ENCODE measurements at places on chromosomes 11 and 22.

DNA sequence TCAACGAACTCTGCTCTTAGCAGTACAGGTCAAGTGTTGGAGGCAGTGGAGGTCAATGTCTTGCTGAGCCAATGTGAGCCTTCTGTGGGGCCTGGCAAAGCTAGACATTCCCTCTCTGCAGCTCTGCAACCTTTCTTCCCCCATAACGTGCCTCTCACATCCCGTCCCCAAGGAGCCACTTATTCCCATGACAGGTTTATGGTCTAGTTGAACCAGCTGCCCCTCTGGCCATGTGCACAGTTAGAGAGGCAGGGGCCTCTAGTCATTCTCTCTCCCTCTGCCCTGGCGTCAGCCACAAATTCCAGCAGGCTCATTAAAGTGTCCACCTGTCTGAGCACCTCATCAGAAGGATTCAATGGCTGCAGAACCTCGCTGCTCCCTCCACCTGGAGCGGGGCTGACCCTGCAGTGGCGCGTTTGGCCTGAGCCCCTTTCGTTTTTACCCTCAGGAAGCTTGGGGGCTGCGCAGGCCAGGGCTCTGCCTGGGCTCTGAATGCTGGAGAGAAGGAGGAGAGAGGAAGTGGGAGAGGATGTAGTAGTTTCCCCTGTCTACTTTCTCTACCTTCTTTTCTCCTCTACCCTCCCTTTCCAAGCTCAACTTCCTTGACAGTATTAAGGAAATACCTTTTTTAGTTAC, 302.1 kb upstream of the B3GAT1 start:
- DNase-seq = no peak

DNA sequence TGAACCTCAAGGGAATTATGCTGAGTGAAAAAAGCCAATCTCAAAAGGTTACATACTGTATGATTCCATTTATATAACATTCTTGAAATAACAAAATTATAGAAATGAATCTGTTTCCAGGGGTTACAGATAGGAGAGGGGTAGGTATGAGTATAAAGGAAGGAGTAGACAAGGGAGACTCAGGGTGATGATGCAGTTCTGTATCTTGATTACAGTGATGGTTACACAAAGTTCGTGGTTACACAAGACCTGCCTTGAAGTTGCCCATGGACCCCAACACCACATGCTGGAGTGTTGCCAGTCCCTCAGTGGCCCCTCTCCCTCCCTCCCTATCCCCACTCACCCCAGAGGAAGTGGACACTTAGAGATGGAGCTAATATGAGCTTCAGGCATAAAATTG, 20.3 kb downstream of the STK33 start:
- no peak for DNase-seq

GRCh38 chr11:69587454-69588090, 53.4 kb upstream of the CCND1 start:
- no peak for DNase-seq

GRCh38 chr22:37248251-37248650, 4.2 kb upstream of the RAC2 start:
- no peak for DNase-seq

GRCh38 chr11:134207538-134208239, 16.1 kb downstream of the NCAPD3 start:
- DNase-seq = peak; percentile 80

GRCh38 chr11:2991452-2992233, 486 bp downstream of the NAP1L4 start:
- DNase-seq = no peak

- no peak for DNase-seq
Measured at GRCh38 chr11:31913985-31914384, 102.9 kb upstream of the PAX6 start.
